Activated T-cell treated with anti-CD3 and anti-CD28 coated beads, Interleukin-2, amount 50 U/mL, for 24 hours (primary cell): ENCODE measurements at places on chromosomes 1 and 21.
A peak's percentile ranks its signal among the peaks of the same experiment; 100 is the strongest.

GRCh38 chr1:165628147-165628822, 2.7 kb upstream of the MGST3 start:
- DNase-seq, result no peak
- no peaks in the 10 kb centered on the region for H3K27me3 ChIP-seq
- no peaks in the 10 kb centered on the region for H3K36me3 ChIP-seq
- H3K4me1 ChIP-seq, result peaks cover 6% of the 10 kb centered on the region

DNA sequence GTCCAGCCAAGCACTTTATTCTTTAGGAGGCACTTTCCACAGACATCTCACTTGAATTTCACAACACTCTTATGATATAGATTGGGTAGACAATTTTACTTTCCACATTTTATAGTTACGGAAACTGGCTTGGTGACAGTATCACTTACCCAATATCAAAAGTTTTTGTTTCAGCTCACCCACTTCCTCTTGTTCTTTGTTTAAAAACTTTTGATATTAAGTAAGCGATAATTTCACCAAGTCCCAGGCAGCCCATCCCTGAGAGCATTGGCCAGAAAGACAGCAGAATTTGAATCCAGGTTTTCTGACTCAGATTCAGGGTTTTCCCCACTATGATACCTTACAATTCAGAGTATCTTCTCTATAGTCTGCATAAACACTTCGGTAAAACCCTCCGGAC, 60.0 kb downstream of the LRIG2 start:
- H3K27ac ChIP-seq, result peak overlapping the region; percentile 73
- no peaks in the 10 kb centered on the region for H3K27me3 ChIP-seq
- no peak overlapping the region for H3K4me3 ChIP-seq

DNA sequence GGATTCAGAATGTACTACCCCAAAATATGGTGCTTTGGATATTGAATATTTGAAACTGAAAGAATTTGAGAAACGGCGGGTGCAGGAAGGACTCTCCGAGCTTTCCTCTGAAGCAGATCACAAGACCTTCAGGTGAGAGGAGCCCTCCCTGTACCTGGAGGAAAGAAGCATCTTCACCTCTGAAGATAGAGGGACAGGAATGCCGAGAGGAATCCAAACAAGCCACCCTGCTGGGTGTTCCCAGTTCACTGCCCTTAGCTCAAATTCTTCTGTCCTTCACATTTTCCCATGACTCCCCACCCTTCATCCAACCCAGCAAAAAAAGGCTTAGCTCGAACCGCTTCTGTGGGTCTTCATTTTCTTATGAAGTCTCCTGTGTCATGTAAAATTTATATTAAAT, 18.2 kb upstream of the PADI2 start:
- H3K27ac ChIP-seq, result no peak overlapping the region
- peaks cover 40% of the 10 kb centered on the region for H3K27me3 ChIP-seq
- H3K4me3 ChIP-seq, result no peak overlapping the region

DNA sequence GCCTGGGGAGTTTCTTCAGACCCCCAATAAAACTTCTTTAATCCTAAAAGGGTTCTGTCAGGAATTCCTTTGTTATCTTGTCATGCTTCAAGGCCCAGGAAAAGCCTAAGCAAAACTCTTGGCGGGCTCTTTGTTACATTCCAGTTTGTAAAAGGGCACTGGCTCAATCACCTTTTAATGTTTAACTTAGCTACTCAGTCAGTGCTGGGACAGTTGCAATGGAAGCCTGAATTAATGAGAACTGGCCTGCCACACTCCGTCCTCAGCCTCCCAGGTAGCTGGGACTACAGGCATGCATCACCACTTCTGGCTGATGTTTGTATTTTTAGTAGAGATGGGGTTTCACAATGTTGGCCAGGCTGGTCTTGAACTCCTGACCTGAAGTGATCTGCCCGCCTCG, 21.3 kb upstream of the ASB17 start:
- H3K27me3 ChIP-seq, result no peaks in the 10 kb centered on the region
- H3K27ac ChIP-seq, result no peak overlapping the region
- no peaks in the 10 kb centered on the region for H3K4me1 ChIP-seq

GRCh38 chr21:41678016-41678923, 88.6 kb downstream of the RIPK4 start:
- no peaks in the 10 kb centered on the region for H3K4me1 ChIP-seq
- no peak for DNase-seq
- no peak overlapping the region for H3K4me3 ChIP-seq
- H3K36me3 ChIP-seq, result no peaks in the 10 kb centered on the region

DNA sequence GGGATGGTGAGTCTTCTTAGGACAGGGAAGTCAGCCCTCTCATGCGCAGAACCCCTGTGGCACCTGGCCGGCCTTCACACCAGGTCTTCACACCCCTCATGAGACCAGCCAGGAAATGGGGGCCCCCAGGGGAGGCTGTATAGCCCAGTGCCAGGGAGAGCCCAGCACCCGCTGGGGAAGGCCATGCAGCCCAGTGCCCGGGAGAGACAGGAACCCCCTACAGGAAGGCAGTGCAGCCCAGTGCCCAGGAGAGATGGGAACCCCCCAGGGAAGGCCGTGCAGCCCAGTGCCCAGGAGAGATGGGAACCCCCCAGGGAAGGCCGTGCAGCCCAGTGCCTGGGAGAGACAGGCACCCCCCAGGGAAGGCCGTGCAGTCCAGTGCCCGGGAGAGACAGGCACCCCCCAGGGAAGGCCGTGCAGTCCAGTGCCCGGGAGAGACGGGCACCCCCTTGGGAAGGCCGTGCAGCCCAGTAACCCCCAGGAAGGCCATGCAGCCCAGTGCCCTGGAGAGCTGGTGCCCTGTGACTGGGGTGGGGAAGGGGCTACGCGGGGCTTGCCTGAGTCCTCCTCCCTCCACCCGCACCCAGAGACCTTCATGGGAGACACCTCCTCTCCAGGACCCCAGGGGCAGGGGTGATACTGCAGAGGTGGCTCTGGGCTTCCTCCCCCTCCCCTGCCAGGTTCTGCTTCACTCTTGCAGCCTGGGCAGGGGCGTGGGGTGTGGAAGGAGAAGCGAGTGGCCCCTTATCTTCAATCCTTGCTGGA, 110.5 kb upstream of the COL6A1 start:
- no peaks in the 10 kb centered on the region for H3K36me3 ChIP-seq
- no peak overlapping the region for H3K27ac ChIP-seq
- peaks cover 15% of the 10 kb centered on the region for H3K4me1 ChIP-seq
- H3K4me3 ChIP-seq, result no peak overlapping the region
- peaks cover 9% of the 10 kb centered on the region for H3K27me3 ChIP-seq
- DNase-seq, result peak; percentile 24

GRCh38 chr1:115911294-115911693, 65.0 kb upstream of the SLC22A15 start:
- no peaks in the 10 kb centered on the region for H3K36me3 ChIP-seq
- no peak overlapping the region for H3K4me3 ChIP-seq
- no peak for DNase-seq
- peaks cover 4% of the 10 kb centered on the region for H3K27me3 ChIP-seq
- H3K4me1 ChIP-seq, result no peaks in the 10 kb centered on the region

DNA sequence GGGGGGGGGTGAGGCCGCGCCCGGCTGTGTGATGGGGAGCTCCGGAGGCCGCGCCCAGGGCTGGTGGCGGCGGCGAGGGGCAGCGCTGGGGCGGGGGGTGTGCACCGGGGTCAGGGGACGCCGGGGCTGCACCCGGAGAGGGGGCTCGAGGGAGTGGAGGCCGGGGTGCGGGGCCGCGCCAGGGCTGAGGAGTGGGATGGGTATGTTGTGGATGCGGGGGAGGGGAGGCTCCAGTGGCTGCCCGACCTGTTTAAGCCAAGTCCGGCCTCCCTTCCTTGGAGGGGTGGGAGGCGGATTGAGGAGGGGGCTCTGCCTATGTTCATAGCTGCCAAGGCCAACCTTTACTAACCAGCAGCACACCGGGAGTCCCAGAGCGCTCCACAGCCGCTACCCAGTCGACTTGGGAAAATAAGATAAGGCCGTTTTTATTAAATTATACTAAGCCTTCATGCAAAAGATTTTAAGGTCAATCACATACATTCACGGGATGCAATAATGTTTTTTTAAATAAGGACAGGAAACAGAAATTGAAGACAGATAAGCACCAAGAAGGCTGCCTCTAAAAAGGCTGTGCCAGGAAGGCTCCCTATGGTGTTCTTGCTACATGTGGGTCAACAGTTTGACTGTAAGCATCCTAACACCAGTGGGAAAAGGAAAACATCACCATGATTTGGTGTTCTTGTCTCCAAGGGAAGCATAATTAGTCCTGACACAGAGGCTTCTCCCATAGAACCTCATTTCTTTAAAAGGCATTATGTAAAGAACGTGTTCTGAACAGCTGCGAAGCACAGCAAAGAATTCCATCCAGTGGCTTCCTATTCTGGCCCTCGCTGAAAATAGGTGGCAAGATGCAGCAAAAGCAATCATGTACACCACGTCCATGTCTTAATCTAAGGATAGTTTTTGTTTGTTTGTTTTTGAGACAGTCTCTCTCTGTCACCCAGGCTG, 626 bp upstream of the HLCS start:
- H3K27me3 ChIP-seq, result no peaks in the 10 kb centered on the region
- DNase-seq, result no peak
- peaks cover 20% of the 10 kb centered on the region for H3K4me1 ChIP-seq
- peak overlapping the region; percentile 78 for H3K4me3 ChIP-seq
- H3K27ac ChIP-seq, result peak overlapping the region; percentile 37

GRCh38 chr1:99500541-99500940, 145.4 kb upstream of the PALMD start:
- no peak overlapping the region for H3K4me3 ChIP-seq
- no peak overlapping the region for H3K27ac ChIP-seq
- no peak for DNase-seq
- H3K4me1 ChIP-seq, result no peaks in the 10 kb centered on the region
- no peaks in the 10 kb centered on the region for H3K36me3 ChIP-seq
- no peaks in the 10 kb centered on the region for H3K27me3 ChIP-seq

DNA sequence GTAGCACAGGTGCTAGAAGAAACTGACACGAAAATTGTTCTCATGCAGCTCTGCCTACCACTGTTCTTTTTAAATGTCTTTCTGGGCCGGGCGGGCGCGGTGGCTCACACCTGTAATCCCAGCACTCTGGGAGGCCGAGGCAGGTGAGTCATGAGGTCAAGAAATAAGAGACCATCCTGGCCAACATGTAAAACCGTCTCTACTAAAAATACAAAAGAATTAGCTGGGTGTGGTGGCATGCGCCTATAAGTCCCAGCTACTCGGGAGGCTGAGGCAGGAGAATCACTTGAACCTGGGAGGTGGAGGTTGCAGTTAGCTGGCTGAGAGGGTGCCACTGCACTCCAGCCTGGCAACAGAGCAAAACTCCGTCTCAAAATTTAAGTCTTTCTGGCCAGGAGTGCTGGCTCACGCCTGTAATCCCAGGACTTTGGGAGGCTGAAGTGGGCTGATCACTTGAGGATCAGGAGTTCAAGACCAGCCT, 947 bp upstream of the RIT1 start:
- H3K27ac ChIP-seq, result peak overlapping the region; percentile 98
- H3K4me1 ChIP-seq, result peaks cover 27% of the 10 kb centered on the region
- H3K4me3 ChIP-seq, result peak overlapping the region; percentile 94
- H3K27me3 ChIP-seq, result no peaks in the 10 kb centered on the region
- no peak for DNase-seq

- no peak for DNase-seq
- H3K36me3 ChIP-seq, result no peaks in the 10 kb centered on the region
- H3K4me1 ChIP-seq, result no peaks in the 10 kb centered on the region
- no peak overlapping the region for H3K4me3 ChIP-seq
These were observed 291.1 kb downstream of the PTPRU start for GRCh38 chr1:29527314-29528004.

DNA sequence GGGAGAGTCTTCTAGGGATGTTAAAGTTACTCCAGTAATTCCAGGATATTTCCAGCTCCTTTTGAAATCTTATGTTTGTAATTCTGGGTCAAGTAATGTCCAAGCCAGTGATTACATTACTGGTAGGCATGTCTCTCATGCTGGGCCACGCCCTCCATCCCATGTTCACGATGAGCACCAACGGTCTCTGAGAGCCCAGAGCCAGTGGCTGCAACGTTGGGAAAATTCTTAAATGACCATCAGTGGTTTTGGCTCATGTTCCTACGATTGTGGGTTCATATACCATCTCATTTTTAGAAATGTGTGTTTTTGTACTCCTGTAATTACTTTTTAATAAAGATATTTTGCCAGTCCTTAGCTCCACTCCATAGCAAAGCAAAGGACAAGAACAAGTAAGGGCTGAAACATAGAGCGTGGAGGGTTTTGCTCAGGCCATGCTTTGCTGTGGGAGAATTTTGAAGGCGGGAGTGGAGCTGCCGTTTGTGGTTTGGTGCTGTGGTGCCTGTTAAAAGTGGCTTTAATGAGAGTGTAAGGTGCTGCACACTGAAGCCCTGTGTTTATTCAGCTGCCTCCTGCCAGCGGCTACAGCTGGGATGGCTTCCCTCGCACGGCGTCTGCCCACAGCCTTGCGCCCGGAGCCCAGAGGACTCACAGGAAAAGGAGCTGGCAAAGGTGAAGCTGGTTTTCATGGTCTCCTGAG, 28.9 kb downstream of the VANGL1 start:
- peaks cover 6% of the 10 kb centered on the region for H3K4me1 ChIP-seq
- H3K27ac ChIP-seq, result no peak overlapping the region
- no peak overlapping the region for H3K4me3 ChIP-seq
- H3K27me3 ChIP-seq, result no peaks in the 10 kb centered on the region

GRCh38 chr1:51526248-51526647, 7.2 kb upstream of the EPS15 start:
- no peak overlapping the region for H3K4me3 ChIP-seq
- H3K27me3 ChIP-seq, result no peaks in the 10 kb centered on the region
- H3K36me3 ChIP-seq, result no peaks in the 10 kb centered on the region
- peaks cover under 1% of the 10 kb centered on the region for H3K4me1 ChIP-seq
- H3K27ac ChIP-seq, result no peak overlapping the region

- peaks cover 3% of the 10 kb centered on the region for H3K27me3 ChIP-seq
- no peak overlapping the region for H3K4me3 ChIP-seq
- no peaks in the 10 kb centered on the region for H3K4me1 ChIP-seq
- no peak overlapping the region for H3K27ac ChIP-seq
- no peak for DNase-seq
These were observed 46.0 kb downstream of the NUF2 start for GRCh38 chr1:163367721-163368120.

DNA sequence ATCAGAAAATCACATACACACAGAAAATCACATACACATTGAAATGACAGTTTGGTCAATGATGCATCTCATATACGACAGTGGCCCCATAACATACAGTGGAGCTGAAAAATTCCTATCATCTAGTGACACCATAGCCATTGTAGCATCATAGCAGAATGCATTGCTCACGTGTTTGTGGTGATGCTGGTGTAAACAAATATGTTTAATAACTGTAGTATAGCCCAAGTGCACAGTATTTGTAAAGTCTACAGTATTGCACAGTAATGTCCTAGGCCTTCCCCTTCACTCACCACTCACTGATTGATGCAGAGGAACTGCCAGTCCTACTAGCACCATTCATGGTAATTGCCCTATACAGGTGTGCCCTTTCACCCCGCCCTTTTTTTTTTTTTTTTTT, 30.1 kb upstream of the RUNX1 start:
- peaks cover 24% of the 10 kb centered on the region for H3K4me1 ChIP-seq
- H3K27ac ChIP-seq, result no peak overlapping the region
- no peaks in the 10 kb centered on the region for H3K27me3 ChIP-seq
- no peak overlapping the region for H3K4me3 ChIP-seq
- H3K36me3 ChIP-seq, result no peaks in the 10 kb centered on the region

DNA sequence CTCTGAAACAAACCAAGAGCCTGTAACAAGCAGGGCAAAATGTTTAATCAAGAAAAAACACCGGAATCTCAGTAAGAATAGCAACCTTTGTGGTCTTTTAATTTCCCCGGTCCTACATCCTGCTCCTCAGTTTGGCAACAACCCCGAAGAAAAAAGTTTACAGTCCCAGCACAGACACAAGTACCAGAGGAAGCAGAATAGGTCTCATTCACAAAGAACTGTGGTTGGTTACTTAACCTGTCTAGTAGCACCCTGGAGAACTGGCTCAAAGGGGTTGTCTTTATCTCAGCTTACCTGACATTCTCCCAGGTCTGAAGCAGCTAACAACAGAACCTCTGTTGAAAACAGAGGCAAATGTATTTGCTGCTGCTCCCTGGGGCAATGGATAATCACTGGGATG, 399.3 kb downstream of the AJAP1 start:
- H3K27me3 ChIP-seq, result peaks cover 28% of the 10 kb centered on the region
- no peak overlapping the region for H3K4me3 ChIP-seq
- no peak overlapping the region for H3K27ac ChIP-seq
